ENCODE measurements at places on chromosomes 4 and X. TPM values are rescaled to one million over a fixed set of nuclear protein-coding genes. Genes with fewer than 3 reads are reported as not detected.

DNA sequence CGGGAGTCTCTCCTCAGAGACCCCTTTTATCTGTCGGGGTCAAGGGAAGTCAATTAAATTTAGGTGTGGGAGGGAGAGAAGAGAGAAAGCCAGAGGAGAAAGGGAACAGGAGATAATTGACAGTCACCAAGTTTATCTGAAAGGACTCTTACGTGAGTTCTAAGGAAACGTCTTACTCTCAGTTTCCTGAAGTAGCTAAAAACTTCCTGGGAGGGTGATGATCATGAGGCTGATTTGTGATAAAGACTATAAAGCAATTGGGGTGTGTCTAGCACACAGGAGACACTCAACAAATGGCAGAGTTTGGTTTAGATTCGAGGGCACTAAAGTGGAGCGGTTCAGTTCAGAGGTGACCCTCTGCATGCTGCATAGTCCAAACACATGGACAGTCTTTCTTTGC is 254.1 kb downstream of the FBXW7 start:
- H3K4me3 ChIP-seq = no peak overlapping the region
- no peak overlapping the region for H3K27ac ChIP-seq
- H3K36me3 ChIP-seq = no peaks in the 10 kb centered on the region

DNA sequence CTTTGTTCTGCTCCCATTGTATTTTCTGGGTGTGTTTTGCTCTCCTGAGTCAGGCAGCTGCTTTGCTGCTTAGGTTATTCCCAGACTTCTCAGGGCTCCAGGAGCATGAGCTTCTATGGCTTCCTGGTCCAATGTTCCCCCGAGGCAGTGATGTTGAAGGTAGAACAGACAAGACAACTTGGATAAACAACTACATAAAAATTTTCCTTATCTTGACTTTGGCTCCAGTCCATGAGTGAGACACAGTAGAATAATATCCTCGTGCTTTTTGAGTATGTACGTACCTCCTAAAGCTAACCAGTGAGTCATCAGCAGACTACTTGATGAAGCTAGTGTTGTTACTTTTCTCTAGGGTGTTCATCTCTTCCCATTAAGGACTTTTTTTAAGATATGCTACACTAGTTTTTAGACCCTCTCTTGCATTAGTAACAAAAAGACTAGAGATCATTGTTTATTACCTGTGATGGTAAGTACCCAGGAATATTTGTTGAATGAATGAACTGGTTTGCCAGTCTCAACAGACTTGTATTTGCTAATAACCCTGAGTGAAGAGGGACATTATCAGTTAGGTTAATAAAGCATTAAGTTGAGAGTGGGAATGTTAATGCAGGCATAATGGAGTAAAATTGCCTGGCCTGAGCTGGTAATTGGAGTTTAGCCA is 131.9 kb downstream of the FHIP1A start:
- peaks cover 8% of the 10 kb centered on the region for H3K4me1 ChIP-seq
- no peaks in the 10 kb centered on the region for H3K27me3 ChIP-seq
- H3K36me3 ChIP-seq = no peaks in the 10 kb centered on the region

- no peaks in the 10 kb centered on the region for H3K36me3 ChIP-seq
- DNase-seq = no peak
- no peaks in the 10 kb centered on the region for H3K27me3 ChIP-seq
- H3K27ac ChIP-seq = no peak overlapping the region
- H3K4me3 ChIP-seq = no peak overlapping the region
These were observed 72.5 kb downstream of the C4orf46 start for GRCh38 chr4:158599150-158599549.

- no peaks in the 10 kb centered on the region for H3K36me3 ChIP-seq
- no peaks in the 10 kb centered on the region for H3K4me1 ChIP-seq
- no peaks in the 10 kb centered on the region for H3K27me3 ChIP-seq
These were observed 97.9 kb upstream of the CCDC160 start for GRCh38 chrX:134139090-134139489.

DNA sequence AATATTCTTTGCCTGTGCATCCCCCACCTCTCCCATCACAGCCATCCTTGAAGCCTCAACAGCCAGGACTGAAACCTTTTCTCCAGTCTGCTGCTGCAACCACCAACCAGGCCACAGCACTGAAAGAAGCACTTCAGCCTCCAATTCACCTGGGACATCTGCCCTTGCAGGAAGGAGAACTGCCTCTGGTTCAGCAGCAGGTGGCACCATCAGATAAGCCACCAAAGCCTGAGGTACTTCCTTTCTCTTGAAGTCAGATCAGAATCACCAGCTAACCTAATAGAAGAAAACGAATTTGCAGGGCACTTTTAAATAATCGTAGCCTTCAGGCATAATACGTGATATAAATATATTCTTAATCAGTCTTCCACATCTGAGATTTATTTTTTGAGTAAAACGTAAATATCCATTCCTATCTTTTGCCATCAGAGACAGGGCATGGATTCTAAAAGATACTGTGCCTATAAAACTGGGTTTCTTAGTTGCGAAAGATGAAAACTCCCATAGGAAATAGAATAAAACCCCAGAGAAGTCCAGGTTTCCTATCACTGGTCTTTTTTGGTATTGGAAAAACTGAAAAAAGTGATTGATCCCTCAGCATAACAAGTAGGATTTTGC is 9.5 kb downstream of the AMBN start:
- no peak overlapping the region for H3K27ac ChIP-seq
- peak; percentile 45 for DNase-seq
- no peaks in the 10 kb centered on the region for H3K4me1 ChIP-seq
- no peaks in the 10 kb centered on the region for H3K27me3 ChIP-seq
- no peaks in the 10 kb centered on the region for H3K36me3 ChIP-seq

- no peaks in the 10 kb centered on the region for H3K4me1 ChIP-seq
- no peaks in the 10 kb centered on the region for H3K36me3 ChIP-seq
- no peak for DNase-seq
- H3K27me3 ChIP-seq = no peaks in the 10 kb centered on the region
- no peak overlapping the region for H3K27ac ChIP-seq
- no peak overlapping the region for H3K4me3 ChIP-seq
These were observed 1.4 kb downstream of the ZNF185 start for GRCh38 chrX:152899111-152899873.

Gene AMTN
- total RNA-seq = not detected

Gene KLHL4
- total RNA-seq = 0.58 TPM

All from colonic mucosa (tissue), 4 donors.